Activated naive CD8-positive, alpha-beta T cell treated with anti-CD3 and anti-CD28 coated beads, Interleukin-2, amount 50 U/mL, for 16 hours (primary cell): ENCODE measurements at places on chromosomes 7 and 10.

DNA sequence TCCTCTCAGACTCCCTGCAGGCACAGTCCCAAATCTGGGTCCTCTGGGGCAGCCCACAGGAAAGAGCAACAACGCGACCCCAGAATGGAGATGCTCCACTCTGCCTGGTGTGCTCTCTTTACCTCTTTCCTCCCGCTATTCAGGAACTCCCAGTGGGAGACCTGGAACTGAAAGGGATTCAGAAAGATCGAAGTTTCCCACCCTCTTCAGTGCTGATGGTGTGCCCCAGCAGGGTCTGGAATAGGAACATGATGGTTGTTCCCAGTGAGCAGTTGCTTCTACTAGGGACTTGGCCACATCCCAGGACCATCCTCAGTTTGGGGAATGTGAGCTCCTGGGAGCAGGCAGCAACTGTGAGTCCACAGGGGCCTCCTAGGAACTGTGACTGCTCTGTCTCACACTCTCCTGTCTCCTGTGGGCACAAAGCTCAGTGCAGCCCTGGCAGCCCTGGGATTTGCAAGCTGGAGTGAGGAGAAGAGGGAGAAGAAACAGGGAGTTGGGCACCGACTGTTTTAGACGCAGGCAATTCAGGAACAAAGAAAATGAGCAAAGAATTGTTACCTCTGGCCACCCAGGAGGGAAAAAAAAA lies 17.9 kb downstream of the OR6V1 start:
- no peak for DNase-seq

DNA sequence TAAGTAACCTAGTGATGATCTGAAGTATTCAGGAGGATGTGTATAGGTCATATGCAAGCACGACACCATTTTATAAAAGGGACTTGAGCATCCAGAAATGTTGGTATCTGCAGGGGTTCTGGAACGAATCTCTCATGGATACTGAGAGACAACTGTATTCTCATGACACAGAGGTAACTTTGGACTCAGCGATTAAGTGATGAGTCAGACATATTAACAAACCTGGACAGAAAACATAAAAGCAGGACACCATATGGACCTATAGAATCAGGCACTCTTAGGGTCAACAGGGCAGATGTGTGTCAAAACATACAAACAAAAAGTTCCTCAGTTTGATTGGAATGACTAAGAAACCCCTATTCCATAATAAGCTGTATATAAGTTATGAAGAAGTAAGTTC lies 248.1 kb downstream of the ANKRD7 start:
- no peak for DNase-seq

- DNase-seq, result no peak
These were observed 69.4 kb downstream of the FAM204A start for GRCh38 chr10:118272767-118273166.

- DNase-seq, result no peak
These were observed 29.1 kb downstream of the NUDCD3 start for GRCh38 chr7:44461387-44461786.

DNA sequence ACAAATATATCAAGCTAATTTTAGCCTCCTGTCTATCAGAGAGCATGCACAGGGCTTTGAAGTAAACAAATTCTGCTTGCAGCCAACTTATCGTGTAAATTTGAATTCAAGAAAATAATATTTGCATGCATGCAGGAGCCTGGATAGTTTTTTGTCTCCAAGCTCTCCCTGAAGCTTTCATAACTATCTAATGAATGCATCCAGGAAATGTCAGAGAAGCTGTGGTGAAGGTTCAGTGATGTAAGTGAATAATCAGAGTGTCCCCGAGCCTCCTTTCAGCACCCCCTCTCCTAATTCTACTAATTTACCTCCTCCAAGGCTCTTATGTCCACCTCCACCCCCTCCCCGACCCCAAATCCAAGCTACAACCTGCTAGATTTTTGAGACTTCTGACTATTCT lies 172.0 kb upstream of the ZNF32 start:
- DNase-seq, result no peak

DNA sequence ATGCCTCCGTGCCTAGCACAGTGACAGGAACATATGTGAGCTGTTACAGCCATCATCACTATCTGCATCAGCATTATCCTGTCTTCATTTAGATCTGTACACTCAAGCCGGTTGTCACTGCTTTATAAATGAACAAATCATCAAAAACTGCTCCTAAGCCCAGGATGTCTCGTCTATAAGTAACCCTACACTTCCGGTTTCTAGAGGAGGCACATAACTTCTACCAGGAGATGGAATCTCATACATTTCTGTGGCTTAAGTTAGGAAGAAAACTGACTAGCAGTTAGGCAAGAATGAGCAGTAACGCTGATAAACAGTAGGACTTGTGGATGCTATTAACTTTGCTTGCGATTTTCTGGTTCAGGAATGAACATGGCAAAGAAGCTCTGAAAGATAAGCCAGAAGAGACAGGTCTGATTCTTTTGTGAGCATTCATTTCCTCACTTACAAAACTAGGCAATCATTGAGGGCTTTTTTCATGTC lies 1199.2 kb downstream of the SORCS3 start:
- no peak for DNase-seq

GRCh38 chr7:29243910-29244655 lies 49.5 kb downstream of the CHN2 start:
- DNase-seq, result peak; percentile 11

DNA sequence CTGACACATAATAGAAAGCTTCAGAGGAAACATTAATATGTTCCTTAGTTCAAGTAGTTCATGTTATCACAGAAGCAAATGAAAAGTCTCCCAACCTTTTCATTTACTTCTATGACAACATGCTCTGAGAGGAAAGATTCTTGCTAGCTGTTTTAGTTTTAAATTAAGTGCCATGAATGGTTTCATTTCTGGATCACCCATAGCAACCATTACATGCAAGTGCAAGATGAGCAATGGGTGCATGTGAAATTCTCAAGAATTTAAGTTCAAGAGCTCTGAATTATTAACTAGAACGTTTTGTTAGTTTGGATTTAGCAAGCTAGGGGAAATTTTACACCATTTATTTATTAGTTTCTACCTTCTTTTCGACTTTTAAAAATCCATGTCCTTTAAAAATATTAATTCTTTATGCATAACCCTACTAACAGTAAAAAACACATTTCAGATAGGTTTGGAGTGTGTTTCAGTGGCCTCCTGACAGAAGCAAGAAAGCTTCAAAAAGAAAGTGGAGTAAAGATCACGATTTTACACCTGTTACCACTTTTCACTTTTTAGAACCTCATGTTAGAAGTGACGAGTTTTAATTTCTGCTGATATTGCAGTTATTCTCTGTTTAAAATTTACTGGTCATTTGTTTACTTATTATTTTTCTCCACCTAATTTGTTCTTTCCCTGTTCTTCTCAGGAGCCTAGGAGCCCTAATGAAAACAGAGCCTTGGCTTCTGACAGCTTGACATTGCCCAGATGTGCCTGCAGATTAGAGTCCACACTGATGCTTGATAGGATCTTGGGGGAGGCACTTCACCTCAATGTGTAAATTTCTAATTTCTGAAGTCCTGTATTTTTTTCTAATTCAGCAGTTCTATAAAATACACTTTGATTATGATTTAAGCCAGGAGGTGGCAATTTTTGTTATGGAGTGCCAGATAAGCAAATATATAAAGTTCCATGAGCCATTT lies 995.3 kb upstream of the PHF14 start:
- no peak for DNase-seq

GRCh38 chr7:137980308-137980707 lies 21.6 kb downstream of the CREB3L2 start:
- no peak for DNase-seq

DNA sequence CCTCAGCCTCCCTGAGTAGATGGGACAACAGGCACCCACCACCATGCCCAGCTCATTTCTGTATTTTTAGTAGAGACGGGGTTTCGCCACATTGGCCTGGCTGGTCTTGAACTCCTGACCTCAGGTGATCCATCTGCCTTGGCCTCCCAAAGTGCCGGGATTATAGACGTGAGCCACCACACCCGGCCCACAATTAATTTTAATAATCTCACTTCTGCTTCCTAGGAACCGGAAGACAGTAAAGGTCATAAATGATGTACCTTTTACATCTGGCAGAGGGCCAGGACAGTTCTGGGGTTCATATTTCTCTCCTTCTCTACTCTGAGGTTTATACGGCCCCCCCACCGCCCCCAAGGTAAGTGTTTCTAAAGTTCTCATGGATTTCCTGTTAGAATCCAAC lies 31.2 kb upstream of the AOAH start:
- DNase-seq, result no peak

- DNase-seq, result no peak
These were observed 50.6 kb downstream of the HIPK2 start for GRCh38 chr7:139727151-139727705.

GRCh38 chr7:34825221-34825620 lies 167.2 kb downstream of the NPSR1 start:
- no peak for DNase-seq

- no peak for DNase-seq
These were observed 54.7 kb upstream of the CCAR1 start for GRCh38 chr10:68666280-68666760.

DNA sequence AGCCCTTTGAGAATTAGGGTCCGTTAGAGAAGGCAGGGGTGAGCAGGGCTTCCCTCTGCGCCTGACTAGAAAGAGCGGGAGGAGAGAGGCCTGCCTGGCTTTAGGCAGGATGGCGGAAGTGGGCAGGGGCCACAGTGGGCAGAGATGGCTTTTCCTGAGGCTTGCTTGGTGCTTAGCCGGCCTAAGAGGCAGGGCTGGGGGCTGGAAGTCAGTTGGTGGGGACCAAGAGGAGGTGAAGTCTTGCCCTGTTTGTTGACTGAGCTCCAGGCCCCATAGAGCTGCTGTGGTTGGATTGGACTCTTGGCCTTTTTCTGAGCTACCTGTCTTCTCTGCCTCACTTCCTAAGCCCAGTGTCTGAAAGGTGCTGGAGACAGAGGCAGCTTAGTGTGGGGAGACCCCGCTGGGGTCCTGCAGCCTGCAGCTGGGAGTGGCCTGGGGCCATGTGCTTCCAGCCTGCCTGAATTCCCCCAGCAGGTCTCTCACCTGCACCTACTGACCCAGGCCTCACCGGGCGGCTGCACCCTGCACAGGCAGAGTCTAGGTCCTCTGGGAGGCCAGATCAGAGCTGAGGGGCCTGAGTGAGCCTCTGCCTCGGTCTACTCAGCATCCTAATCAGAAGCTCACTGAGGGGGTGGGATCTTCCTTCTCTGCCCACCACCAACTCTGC lies 4.8 kb downstream of the FAM241B start:
- no peak for DNase-seq

DNA sequence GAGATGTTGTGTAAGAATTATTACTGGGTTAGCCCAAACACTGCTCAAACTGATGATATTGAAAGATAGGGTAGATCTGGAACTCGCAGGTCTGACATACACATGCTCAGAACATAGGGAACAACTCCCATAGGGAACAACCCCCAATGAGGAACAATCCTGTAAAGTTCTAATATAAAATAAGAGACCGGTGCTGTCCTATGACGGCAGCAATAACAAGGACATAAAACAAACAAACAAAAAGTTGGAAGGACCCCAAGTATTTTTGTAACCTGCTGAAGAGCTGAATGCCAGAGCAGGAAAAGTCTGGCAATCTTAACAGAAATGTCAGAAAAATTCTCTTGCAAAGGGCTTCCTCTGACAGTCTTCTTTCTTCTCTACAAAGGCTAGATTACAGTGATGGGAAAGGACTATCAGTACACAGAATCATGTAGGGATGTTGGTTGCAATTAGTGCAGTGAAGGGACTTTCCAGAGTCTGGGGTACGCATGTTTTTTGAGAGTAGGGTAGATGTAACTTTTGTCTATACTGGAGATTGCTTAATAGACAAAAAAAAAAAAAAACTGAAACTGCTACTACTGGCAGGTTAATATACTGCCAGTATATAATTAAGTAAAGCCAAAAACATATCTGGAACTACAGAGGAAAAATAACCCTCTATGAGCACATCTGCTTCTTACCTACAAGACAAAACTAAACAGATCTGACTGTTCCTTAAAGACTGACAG lies 35.5 kb downstream of the IDE start:
- DNase-seq, result no peak

DNA sequence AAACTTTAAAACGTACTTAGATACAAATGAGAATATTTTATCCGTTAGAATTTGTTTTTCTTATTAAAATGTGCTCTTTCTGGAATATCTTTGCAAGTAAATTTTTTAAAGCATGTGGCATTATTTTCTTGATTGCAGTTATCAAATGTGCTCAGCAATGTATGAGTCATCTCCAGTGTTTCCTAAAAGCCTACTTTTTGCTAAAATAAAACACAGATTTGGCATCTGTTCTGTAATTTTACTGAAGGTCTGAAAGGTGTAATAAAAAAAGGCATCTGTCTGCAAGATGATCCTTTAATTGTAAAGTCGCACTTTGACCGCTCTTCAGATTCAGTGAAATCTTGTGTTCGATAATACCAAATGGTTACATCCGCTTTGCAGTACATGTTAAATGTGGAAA lies 3.4 kb downstream of the GNAT3 start:
- no peak for DNase-seq

DNA sequence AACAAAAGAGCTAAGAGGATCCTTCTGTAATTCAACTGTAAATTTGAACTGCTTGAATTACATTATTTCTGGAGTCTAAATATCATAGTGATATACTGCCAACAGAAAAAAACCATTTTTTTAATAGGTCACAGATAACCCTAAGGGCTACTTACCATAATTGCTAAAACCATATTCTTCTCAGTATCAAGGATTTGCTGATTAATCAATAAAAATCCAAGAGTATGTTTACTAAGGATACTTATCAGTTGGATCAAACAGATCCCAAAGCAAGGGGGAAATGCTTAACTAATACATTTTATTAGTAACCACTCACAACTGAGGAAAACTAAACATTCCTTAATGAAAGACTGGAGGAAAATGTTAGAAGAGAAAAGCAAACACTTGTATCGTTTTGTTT lies 166.0 kb downstream of the PIP4K2A start:
- no peak for DNase-seq

- no peak for DNase-seq
These were observed 688.4 kb downstream of the REEP3 start for GRCh38 chr10:64209561-64209960.

GRCh38 chr10:88262591-88263234 lies 320.4 kb downstream of the RNLS start:
- no peak for DNase-seq

DNA sequence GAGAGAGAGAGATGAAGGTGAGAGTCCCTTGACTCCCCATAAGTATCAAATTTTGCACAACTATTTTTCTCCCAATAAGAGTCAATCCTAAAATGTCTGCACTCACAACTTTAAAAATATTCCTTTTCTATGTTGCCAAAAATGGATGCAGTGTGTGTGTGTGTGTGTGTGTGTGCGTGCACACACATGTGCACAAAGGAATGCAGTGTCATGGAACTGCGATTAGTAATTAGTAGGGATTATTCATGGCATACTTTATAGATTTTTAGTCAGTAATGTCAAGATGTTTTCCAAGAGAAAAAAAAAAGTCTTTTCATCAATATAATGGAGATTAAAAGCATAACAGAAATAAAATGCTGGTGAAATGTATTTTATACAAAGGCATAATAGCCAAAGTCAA lies 179.1 kb upstream of the LRRTM3 start:
- DNase-seq, result no peak

DNA sequence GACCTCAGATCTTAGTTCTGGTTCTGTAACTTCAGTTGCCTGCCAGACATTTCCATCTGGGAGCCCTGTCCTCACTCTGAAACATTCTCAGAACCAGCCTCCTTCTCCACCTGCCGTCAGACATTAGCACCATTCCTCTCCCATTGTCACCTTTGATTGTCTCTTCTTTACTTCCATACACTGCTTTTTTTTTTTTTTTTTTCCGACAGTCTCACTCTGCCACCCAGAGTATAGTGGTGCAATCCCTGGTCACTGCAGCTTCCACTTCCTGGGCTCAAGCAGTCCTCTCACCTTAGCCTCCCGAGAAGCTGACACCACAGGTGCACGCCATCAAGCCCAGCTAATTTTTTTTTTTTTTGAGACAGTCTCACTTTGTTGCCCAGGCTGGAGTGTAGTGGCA lies 21.1 kb upstream of the HIPK2 start:
- DNase-seq, result no peak
